CD4-positive, alpha-beta T cell treated with Interleukin-4 for 4 hours (primary cell): ENCODE measurements at places on chromosomes 3 and 15.

- no peak for DNase-seq
These were observed 164.8 kb downstream of the AKAP13 start for GRCh38 chr15:85545185-85545584.

DNA sequence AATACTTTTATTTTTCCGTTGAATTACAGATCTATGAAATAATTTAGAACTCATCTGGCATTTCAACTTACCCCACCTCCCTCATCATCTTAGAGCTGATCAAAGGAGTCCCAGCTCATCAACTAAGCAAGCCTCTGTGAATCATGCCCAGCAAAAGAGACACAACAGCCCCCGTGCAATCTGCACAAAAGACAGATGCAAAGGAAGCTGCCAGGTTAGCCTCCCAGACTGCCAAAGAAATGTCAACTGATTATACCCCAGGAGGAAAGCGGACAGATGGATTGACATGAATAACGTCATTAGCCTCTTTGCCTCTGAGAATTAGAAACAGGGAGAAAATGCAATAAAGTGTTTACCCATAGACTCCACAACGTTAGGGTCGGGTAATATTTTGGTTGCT, 75.0 kb downstream of the GABRB3 start:
- no peak for DNase-seq

DNA sequence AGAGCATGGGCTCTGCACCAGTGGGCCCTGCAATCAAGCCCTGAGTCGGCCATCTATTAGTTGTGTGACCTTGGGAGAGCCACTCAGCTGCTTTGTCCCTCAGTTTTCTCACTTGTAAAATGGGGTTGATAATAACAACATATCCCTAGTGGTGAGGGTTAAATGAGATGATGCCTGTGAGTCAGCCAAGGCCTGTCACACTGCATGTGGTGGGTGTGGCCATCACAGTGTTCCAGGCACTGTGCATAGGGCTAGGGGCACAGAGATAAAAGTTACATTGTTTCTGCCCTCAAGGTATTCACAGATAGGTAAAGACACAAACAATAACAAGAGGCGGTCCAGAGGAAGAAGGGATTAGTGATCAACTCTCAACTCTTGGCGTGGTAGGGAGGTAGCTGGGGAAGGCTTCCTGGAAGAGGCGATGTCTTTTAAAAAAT, 19.5 kb downstream of the SMAD6 start:
- DNase-seq = no peak

GRCh38 chr3:37628711-37629301, 232.9 kb upstream of the CTDSPL start:
- DNase-seq = no peak

DNA sequence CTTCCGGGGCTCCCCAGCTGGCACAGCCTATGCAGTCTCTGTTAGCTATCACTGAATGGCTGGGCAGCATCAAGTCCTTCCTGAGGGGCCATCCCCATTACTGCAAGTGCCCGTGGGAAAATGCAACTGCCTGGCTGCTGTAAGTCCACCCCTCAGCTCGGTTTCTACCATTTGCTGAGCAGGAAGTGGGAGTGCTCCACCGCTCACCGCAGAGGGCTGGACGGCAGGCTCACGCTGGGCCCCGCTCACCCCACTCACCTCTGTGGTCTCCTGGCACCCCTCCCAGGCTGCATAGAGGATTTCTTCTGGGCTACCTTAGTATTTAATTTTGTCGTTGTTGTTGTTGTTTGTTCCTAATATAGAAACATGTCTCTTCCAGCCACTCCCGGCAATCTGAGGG, 270.2 kb downstream of the PLCL2 start:
- DNase-seq = no peak

DNA sequence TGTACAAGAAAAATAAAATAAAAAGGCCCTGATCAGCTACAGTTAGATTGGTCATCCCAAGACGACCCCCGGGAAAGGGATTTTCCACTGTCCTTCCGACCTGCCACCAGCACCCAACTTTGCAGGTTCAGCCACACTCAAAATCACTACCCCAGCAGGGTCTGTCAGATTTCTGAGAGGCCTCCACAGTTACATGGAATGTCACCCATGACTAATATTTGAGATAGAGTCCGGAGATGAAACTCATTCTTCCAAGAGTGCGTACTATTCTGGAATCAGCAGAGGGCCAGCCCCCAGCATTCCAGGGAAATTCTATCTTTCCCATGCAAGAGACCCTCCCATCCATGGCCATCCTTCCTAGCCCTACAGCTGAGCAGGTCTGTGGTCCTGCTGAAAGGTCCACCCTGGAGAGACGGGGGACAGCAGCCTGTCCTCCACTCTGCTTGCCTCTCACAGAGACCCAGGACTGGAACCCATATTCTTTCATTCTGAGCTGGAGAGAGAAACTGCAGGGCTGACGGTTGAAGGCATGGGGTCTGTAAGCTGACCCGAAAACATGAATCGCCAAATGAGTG, 5.8 kb downstream of the LIPC start:
- DNase-seq = no peak

GRCh38 chr3:139339219-139339906, 4.5 kb upstream of the MRPS22 start:
- no peak for DNase-seq

- no peak for DNase-seq
These were observed 50.1 kb downstream of the PPM1L start for GRCh38 chr3:160806094-160806493.

DNA sequence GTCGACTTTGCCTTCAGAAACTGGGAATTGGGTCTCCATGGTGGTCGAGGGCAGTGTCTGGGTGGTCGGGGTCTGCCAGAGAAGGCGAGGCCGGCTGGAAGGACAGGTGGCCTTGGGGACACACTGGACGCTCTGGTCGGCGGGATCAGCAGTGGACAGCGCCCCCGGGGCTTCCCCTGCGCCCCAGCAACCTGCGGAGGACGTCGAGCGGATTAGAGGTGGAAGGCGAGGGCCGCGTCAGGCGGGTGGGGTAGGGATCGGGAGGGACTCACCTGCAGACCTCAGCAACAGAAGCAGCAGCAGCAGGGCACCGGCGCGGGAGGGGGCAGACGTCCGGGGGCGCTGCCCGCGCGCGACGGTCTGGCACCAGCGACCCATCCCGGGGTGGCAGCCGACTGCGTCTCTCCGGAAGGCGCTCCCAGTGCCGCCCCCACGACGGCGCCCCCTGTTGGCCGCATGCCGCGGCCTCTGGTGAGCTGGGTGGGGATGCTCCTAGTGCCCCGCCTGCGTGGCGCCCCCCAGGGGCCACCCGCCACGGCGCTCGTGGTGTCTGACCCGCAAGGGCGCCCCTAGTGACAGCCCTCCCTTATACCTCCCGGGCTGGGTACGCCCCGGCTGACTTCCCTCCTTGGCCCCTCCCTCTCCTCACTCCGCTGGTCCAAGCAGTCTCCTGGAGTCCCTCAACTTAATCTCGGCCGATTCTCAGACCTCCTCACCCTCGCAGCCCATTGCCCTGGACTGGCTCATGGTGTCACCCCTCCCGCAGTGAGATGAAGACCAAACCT, at the start of gene PRSS50:
PRSS50 (minus strand) TSS at position 423 of the 785 bp plus-strand sequence; CDS start at position 378, 45 bp downstream.
- DNase-seq = no peak

DNA sequence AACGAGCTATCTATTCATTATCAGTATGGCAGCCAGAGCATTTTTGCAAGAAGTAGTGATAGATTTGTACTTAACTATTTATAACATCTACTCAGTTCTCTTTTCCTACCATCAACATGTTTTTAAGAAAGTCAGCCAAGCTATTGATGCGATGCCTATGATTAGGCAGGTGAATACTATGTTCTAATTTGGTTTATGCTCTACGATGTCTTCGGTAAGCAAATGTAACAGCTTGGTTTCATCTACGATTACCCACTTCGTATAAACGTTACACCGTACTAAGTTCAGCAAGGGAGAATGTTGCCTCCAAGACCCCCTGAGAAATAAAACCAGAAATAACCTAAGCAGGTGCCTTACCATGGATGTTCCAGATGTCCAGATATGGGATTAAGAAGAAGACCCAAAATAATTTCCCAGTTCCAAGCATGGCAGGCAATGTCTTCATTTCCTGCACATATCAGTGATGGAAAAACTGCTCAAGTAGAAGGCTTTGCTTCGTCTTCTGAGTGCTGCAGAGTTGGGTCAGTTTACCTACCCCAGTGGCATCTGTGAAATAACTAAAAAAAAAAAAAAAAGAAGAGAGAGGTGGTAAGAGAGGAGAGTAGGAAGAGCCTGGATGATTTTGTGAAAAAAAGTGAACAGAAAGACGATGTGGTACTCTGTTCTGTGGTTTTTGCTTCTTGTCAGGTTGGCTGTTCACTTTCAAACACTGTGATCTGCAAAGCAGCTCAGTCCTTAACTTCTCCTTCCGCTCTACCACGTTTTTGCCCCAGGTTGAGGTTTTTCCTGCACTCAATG, at the start of gene BTLA:
BTLA (minus strand) TSS at position 559 of the 798 bp plus-strand sequence; CDS start at position 445, 114 bp downstream.
- DNase-seq = peak; percentile 42

- no peak for DNase-seq
These were observed 8.0 kb upstream of the CCDC33 start for GRCh38 chr15:74227968-74228722.

GRCh38 chr3:49428752-49429080, 408 bp downstream of the NICN1 start:
- DNase-seq = no peak

GRCh38 chr15:74402873-74403587, 30.7 kb downstream of the SEMA7A start:
- DNase-seq = peak; percentile 47

DNA sequence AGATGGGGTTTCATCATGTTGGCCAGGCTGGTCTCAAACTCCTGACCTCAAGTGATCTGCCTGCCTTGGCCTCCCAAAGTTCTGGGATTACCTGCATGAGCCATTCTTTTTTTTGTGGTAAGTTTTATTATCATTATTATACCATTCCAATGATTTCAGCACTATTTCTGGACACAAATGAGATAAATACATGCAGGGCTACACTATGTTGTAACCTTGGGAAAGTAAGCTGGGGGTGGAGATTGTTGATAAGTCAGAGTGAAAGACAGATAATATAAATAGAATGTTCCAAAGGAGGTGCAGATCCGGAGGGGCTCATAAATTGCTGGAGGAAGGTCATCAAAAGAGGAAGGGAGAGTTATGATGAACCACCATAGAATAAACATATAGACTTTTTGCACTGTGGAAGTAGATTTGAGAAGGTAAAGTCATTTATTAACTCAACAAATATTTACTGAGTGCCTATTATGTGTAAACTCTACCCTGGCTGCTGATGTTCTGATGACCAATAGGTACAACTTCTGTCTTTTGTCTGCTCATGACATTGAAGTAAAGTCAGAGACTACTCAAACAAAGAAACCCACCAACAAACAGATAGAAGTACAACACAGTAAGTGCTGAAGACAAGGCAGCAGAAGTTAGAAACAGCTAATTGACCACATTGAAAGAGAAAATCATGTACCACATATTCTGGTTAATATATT, 478.9 kb upstream of the GOLIM4 start:
- no peak for DNase-seq

DNA sequence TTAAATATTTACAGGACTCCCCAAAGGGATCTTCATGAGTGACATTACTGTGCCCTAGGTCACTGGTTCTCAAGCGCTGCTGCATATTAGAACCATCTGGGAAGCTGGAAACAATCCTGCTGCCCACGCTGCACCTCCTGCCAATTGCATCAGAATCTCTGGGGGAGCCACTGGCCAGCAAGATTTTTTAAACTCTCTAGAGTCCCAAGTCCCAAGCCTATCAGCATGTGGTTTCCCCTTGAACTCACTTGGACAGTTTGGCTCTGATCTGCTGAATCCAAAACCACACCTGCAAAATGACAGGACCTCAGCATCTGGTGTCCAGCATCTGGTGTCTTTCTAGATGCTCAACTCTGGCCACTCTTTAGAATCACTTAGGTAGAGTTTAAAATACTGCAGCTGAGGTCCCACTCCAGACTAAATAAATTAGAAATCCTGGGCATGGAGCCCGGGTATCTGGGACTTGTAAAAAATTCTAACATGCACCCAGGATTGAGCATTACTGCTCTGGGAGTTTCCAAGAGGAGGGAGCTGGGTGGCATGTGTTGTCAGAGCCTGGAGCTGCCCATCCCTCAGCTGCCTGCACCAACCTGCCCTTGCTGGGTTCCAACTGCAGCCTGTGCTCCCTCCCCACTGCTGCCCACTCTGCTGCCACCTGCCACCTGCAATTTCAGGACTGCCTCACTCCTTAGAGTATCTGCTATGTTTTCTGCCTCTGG, 311.3 kb downstream of the SLC9A9 start:
- no peak for DNase-seq

DNA sequence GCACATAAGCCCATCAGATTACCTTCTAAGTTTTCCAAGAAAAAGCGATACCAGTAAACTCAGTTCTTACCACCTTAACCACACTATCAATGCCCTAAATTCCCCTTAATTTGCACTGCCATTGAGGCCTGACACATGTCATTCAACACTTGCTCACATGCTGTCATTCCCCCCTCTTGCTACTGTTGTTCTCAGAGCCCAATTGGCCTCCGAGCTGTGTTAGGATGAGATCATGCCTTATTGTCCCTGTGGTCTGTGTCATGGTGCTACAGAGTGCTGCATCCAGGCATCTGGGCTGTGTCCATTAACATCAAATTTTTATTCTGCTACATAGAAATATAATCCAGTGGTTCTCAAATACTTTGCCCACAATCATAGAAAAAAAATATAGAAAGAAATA, 213.6 kb downstream of the SSR3 start:
- DNase-seq = no peak

DNA sequence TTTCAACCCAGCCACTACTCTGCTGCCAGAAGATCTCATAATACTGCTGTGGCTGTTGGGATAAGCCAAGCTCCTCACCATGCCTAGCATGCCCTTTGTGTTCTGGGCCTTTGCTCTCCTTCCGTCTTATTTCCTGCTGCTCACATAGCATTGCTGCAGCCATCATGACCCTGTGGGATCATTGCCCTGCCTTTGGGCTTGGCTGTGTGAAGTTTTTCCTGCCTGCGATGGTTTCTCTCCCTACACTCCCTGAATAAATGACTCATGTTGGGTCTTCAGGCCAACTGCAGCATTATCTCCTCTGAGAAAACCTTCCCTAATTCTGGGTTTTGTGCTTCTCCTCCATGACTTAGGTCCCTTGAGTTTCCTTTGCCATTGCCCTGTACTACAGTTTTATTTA, 20.8 kb upstream of the TRA2B start:
- no peak for DNase-seq

DNA sequence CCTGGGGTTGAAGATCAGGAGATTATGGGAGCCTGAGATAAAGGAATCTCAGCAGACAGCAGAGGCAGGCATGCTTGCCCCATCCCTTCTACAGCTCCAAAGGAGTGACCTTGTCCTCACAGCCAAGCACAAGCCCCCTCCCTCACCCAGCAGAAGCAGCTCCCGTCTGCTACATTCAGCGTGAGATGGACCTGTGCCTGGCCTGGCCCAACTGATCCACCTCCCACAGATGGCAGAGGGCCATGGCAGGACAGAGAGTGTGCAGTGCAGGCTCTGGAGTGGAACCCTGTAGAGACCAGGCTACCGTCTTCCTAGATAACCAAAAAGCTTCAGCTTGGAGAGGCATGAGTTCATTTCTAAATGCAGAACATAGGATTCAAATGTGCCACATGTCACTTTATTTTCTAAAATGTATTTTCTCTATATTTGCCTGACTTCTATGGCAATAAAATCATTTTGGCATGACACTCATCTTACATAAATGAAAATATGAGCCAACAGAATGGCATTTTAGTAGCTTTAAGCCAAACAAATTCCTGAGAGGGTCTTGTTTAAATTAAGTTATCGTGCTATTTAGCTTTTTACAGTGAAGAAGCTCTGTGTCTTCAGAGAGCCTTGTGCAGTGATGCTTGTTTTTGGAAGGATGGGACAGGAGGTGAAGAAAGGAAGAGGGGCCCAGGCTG, 43.7 kb downstream of the SLC12A8 start:
- DNase-seq = no peak

- peak; percentile 43 for DNase-seq
These were observed 826 bp downstream of the LRRC58 start for GRCh38 chr3:120348065-120348990.

GRCh38 chr3:8565376-8565775, 63.8 kb downstream of the LMCD1 start:
- no peak for DNase-seq
